K562 (cell line): ENCODE measurements at places on chromosomes 5 and 9. TPM values are rescaled to one million over a fixed set of nuclear protein-coding genes. Genes with fewer than 3 reads are reported as not detected.

DNA sequence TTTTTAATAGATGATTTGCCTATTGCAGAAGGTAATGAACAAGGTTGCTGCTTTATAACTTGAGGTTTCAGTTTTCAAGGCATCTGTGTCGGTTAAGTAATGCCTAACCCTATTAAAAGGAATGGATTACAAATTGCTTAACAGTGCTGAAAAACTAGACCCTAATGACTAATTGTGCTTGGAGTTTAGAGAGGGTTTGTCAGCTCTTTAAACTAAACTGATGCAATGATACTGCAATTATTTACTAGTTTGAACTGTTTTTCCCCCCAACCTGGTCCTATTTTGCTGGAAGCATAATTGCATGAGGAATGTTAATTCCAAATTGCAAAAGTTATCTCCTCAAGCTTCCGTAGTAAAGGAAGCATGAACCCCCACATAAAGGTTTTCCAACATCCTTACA, 39.3 kb upstream of the TLX3 start:
- no peak for DNase-seq

- DNase-seq, result peak; percentile 80
Measured at GRCh38 chr9:124480621-124480981, 26.6 kb downstream of the NR5A1 start.

- no peak for DNase-seq
Measured at GRCh38 chr9:84379740-84380139, 39.2 kb upstream of the SLC28A3 start.

DNA sequence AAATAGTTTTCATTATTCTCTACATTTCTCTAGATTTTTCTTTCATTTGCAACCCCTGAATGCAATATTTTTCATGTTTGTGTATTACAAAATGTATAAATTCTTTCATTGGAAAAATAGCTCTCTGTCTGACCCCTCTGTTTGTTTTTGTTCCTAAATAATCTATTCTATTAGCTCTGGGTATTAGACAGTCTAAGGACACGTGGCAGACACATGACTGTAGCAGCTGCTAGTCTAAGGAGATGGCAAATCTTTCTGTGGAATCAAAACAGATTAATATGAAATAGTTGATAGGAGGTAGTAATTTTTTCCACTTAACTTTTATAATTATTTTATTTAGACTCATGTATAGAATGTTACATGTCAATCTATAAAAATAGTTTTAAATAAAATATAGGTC, 21.4 kb upstream of the SPATA9 start:
- no peak for DNase-seq

DNA sequence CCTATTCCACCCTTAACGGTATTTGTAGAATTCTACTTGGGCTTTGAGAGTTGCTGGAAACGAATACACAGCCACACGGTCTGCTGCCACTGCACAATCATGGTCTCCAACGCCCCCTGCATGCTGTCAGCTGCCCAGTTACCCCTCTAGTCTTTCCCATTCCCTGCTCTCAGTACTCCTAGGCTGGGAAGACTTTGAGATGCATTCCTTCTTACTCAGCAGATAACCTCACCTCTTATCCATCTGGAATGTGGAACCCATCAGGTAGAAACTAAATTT, 92.8 kb downstream of the ANKH start:
- DNase-seq, result no peak

DNA sequence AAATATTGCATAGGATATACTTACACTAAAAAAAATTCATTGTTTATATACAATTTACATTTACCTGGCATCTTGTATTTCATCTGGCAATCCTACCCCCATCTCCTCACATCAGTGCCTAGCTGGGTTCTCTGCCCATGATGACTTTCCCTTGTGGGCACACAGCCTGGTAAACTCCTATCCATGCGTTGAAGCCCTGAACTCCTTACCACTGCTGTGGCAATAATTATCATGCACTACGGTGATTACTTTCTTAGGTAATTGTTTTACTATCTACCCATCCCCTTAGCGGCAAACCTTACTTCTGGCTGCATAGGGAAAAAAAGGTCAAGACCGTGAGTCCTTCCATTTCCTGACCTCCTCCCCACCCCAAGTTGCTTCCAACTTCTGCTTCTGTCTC, 63.6 kb upstream of the DAB2IP start:
- DNase-seq, result no peak

DNA sequence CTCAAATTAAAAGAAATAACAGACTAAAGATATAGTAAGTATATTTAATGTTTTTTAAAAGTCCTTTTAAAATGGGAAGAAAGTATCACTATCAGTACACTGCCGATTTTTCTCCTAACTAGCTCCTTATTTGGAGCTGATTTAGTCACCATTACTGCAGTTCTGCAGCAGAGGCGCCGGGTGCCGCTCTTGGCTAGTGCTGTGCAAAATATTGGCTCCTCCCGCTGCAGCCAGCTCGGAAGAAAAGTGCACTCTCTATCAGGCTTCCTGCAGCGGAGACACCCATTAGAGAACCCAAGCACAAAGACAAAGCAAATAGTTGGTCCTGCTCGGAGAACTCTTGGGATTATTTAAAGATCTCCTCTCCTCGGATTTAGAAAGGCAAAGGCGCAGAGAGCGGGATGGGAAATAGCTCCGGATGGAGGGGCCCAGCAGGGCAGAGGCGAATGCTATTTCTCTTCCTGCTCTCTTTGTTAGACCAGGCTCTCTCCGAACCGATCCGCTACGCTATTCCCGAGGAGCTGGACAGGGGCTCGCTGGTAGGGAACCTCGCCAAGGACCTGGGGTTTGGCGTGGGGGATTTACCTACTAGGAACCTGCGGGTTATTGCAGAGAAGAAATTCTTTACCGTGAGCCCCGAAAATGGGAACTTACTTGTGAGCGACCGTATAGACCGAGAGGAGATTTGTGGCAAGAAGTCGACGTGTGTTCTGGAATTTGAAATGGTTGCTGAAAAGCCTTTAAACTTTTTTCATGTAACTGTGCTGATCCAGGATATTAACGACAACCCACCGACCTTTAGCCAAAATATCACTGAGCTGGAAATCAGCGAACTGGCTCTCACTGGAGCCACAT, at the start of gene PCDHGB3:
PCDHGB3 (plus strand) TSS at position 249 of the 855 bp plus-strand sequence; CDS start at position 402, 153 bp downstream.
- no peak for DNase-seq

DNA sequence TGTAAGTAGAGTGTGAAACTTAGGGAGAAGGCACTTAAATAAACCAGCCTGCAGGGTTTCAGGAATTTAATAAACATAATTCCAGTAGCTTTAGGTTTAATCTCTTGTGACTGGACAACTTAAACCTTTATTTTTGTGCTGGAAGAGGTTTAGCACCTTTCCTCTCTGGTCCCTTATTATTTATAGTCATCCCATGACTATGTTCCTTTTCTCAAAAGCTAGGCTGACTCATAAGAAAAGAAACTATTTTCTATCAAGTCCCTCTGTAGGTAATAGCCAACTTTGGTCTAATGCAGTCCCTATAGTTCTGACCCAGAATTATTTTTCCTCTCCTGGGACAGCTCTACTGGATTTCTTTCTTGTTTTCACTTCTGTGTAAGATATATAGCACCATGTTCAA, 588.9 kb downstream of the NR2F1-AS1 start:
- no peak for DNase-seq

DNA sequence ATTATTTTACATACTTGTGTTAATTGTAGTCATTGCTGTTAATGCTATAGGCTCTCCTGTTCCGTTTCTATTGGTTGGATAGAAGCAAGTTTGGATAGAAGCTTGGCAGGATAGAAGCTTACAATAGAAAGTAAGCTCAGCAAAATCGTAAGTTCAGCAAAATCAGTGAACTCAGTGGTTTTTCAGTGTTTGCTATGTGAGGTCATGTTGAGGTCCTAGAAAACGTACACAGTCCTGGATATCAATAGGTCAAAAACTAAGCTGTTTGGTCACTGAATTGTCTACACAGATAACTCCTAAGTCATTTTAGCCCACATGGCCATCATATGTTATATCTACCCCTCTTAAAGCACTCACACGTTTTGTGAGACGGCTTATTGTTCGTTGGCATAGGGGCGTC, 299.4 kb downstream of the MAN2A1 start:
- DNase-seq, result no peak

DNA sequence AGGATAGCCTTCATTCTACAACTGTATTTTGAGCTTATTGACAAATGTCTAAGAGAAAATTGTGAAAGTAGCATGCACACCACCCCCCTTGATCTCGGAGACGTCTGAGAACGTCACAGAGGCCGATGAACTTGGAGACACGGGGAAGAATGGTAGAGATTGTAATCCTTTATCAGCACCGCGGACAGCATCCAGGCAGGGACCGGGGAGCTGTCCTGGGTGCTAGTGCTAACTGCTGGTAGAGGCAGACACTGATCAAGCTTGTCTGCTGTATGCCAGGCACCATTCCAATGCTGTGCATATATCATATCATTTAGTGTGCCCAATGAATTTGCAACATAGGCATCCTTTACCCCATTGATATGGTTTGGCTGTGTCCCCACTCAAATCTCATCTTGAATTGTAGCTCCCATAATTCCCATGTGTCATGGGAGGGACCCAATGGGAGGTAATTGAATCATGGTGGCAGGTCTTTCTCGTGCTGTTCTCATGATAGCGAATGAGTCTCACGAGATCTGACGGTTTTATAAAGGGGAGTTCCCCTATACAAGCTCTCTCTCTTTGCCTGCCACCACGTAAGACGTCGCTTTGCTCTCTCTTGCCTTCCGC, 98.8 kb downstream of the LHX2 start:
- peak; percentile 73 for DNase-seq

The IL3 gene
- polyA plus RNA-seq, result not detected in 2 replicates

The PCDHGB1 gene
- 0.07 TPM in 2 replicates for polyA plus RNA-seq
